ENCODE measurements at places on chromosomes 4 and X.

GRCh38 chrX:88355252-88355651, 391.8 kb upstream of the CPXCR1 start:
- DNase-seq: no peak

GRCh38 chr4:10273030-10273429, 156.4 kb upstream of the WDR1 start:
- no peak for DNase-seq

DNA sequence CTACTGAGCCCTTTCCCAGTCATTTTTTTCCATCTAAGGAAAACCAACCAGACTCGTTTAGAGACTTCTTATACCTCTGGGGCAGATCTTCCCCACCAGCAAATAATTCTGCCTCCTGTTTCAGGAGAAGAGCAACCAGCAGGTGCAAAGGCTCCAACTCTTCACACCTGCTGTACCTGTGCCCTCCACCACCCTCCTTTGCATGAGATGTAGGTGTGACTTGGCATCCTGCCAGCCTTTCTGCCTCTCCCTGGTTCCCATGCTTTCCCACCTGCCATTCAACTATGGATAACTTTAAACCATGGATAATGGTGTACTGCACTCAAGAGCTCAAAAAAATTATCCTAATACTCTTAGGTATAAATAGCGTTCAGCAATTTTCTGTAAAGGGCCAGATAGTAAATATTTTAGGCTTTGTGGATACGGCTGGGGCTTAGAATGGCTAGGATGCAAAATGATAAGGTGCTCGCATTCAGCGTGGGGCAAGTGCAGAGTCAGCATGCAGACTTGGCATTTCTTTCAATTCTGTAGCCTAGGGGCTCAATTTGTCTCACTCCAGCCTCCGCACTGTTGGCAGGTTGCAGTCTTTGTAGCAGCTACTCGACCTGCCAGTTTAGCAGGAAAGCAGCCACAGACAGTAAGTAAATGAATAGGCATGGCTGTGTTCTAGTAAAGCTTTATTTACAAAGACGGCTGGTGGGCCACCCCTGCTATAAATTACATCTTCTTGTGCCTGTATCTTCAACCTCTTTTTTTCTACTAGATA, 79.8 kb downstream of the HCCS start:
- DNase-seq: peak; percentile 95

DNA sequence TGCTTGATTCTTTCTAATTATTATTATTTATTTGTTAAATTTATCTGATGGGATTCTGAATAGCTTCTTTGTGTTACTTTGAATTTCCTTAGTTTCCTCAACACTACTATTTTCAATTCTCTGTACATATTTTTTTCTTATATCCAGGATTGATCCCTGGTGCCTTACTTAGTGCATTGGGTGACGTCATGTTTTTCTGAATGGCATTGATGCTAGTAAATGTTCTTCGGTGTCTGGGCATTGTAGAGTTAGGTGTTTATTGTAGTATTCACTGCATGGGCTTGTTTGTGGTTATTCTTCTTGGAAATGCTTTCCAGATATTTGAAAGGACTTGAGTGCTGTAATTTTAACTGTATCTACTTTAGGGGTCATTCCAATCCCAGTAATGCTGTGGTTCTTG, 938.1 kb downstream of the FAM133A start:
- no peak for DNase-seq

GRCh38 chr4:112120021-112120420, 25.2 kb upstream of the FAM241A start:
- DNase-seq: no peak

DNA sequence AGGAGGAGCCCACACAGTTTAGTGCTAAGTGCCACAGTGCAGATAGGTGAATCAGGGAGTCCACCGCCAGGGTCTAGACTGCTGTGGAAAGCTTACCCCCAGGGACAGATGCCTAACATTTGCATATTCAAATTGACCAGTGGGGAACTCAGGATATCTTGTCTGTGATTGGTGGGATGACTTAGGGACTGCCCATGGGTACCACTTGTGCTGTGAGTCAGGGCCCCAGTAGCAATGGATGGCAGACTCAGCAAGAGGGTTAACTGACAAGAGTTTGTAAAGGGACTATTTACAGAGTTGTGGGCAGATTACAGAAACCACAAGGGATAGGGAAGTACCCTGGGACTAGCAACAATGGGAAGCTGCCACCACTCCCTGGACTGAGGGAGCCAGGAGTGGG, 282.1 kb downstream of the BCOR start:
- DNase-seq: no peak

- peak; percentile 48 for DNase-seq
Measured at GRCh38 chr4:88818631-88819470, 121.2 kb upstream of the NAP1L5 start.

DNA sequence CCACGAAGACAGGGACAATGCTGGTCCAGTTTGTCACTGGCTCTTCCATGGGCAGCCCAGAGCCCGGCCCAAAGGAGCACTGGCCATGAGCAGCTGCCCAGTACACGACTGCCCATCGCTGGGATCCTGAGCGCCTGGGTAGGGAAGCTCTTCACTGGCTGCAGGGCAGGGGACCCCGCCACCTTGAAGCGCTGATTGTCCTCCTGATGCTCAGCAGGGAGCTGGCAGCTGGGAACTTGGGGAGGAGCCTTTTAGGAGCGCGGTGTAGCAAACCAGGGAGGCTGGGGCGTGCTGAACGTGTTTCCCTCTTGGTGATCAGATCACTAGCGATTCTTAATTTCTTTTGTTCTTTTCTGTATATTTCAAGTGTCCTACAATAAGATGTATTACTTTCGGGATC, 1.8 kb downstream of the L1CAM start:
- no peak for DNase-seq

- no peak for DNase-seq
Measured at GRCh38 chr4:86626066-86626465, 32.0 kb downstream of the PTPN13 start.

DNA sequence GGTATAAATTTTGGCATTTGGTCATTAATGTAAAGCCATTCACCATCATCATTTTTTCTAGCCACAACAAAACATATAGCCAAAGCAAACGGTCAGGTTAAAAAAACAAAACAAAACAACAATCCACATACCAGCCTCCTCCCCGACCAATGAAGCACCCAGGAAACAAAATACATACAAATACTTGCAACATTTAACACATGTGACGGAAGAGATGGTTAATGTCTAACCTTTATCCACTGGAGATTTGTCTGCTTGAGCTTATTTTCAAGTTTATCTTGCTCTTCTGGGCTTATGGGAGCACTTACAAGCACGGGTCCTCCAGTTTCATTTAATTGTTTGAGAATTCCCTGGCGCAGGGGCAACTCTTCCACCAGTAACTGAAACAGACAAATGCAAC, 857.5 kb upstream of the FTHL17 start:
- DNase-seq: no peak

DNA sequence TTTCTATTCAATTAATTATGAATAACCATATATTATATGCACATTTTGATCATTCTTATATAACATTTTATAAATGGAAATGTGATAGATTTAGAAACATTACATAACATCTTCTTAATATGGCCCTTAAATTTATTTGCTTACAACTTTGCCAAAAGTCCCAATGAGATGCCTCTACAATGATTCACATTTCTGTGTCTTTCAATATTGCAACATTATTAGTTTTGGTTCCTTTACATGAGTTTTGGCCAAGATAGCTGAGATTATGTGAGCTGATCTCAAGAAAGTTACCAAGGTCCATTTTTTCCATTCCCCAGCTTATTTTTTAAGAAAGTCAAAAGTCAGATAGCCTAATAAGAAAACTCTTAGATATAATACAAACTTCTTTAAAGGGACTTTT, 361.2 kb downstream of the PCDH7 start:
- no peak for DNase-seq

DNA sequence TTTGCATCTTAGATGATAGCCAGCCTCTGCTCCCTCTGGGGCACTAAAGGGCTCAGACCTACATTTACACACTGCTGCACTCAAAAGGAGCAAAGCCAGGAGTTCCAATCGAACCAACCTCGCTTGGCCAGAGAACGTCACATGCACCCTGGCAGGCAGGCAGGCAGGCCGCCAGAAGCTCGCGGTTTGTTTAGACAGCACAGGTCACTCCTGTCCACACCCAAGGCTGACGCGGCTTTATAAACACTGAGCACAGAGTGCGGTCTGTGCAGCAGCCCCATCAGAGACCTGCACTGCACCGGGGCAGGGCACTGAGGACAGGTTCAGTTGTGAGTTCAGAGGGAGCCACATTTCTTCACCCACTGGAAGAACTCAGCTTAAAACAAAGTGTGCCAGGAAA, 143.9 kb downstream of the BCOR start:
- DNase-seq: no peak

DNA sequence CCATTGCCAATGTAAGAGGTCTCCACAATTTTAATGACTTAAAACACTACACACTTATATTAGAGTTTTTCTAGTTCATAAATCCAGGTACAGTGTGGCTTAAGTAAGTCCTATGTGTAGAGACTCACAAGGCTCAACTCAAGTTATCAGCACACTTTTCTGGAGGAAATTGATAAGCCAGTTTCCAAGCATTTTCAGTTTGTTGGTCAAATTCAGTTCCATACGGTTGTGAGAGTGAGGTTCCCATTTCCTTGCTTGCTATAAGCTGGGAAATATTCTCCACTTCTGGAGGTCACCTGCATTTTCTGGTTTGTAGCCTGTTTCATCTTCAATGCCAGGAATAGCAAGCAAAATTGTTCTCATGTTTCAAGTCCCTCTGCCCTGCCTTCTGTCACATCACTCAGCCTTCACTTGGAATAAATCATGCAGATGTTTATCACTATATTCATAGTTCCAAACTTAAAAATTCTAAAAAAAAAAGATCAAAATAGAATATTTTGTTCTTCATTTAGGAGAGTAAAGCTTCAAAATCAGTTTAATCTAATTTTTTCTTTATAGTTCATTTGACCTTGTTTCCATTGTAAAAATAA, 1137.5 kb upstream of the INTU start:
- no peak for DNase-seq

DNA sequence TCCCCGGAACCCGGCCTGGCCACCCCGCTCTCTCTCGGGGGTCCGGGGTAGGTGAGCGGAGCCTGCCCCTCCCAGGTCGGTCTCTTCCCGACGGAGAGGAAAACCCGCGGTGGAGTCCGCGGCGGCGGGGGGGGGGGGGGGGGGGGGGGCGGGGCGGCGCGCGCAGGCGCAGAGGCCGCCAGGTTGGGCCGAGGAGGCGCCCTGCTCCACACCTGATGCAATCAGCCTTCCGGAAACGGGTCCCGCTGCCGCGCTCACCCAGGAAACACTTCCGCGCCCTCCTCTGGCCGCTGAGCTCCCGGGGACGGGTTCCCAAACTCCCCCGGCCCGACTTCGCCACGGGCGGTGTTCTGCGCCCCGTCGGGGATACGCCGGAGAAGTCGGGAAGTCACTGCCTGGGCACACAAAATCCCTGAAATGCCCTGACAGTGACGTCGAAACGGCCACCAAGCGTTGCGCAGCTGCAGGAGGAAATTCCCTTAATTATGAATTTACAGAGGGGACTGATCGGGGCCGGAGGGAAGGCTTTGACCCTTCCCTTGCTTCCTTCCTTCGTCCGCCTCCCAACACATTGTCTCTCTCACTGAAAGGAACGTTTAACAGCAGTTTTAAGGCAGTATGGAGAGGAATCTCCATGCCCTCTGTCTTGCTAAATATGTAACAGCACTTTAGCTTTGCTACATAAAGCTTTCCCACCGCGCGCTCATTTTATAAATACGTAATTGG, 2.1 kb upstream of the APBB2 start:
- peak; percentile 70 for DNase-seq

GRCh38 chr4:104979083-104979760, 167.5 kb upstream of the TET2 start:
- no peak for DNase-seq

DNA sequence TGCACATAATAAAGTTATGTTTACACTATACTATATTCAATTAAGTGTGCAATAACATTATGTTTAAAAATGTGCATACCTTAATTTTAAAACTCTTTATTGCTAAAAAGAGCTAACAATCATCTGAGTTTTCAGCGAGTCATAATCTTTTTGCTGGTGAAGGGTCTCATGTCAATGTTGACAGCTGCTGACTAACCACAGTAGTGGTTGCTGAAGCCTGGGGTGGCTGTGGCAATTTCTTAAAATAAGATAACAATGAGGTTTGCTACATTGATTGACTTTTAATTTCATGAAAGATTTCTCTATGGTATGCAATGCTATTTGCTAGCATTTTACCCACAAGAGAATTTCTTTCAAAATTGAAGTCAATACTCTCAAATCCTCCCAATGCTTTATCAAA, 58.6 kb downstream of the C4orf46 start:
- DNase-seq: no peak

GRCh38 chr4:26028133-26028792, 114.2 kb downstream of the SMIM20 start:
- DNase-seq: no peak

- DNase-seq: no peak
Measured at GRCh38 chr4:48041535-48042137, 25.1 kb downstream of the NIPAL1 start.

GRCh38 chr4:140158365-140159030, 4.5 kb upstream of the MAML3 start:
- DNase-seq: peak; percentile 68

DNA sequence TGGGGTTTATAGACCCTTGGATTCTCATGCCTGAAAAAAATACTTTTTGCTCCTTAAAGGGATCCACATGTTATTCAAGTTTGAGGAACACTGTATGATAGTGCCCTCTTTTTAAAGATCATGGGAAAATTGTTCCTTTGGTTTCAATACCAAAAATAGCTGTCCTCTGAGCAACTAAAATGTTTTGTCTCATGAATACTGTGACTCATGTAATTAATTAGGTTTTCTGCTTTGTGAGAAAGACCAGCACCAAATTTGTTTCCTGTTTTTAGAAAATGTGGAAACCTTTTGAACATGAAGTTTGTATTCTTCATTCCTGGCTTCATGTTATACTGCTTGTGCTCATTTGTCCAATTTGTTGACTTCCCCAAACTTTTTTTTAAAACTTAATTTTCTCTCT, 127.6 kb upstream of the SH3RF1 start:
- DNase-seq: no peak

GRCh38 chr4:41327770-41328169, 71.0 kb downstream of the UCHL1 start:
- no peak for DNase-seq
